ENCODE measurements at places on chromosomes 4 and X.

DNA sequence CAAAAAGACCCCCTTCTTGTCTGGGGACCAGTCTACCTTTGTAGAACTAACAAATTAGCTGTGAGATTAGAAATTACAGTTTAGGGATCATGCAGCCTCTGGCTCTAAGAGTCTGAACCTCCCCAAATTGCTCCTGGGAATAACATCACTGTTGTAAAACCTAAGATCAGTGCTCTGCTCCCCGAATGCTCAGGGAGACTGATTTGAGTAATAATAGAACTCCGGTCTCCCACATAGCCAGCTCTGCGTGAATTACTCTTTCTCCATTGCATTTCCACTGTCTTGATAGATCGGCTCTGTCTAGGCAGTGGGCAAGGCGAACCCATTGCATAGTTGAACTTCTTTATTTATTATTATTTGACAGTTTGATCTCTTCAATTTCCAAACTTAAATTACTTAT lies 160.8 kb upstream of the VCX3A start:
- no peak for DNase-seq

DNA sequence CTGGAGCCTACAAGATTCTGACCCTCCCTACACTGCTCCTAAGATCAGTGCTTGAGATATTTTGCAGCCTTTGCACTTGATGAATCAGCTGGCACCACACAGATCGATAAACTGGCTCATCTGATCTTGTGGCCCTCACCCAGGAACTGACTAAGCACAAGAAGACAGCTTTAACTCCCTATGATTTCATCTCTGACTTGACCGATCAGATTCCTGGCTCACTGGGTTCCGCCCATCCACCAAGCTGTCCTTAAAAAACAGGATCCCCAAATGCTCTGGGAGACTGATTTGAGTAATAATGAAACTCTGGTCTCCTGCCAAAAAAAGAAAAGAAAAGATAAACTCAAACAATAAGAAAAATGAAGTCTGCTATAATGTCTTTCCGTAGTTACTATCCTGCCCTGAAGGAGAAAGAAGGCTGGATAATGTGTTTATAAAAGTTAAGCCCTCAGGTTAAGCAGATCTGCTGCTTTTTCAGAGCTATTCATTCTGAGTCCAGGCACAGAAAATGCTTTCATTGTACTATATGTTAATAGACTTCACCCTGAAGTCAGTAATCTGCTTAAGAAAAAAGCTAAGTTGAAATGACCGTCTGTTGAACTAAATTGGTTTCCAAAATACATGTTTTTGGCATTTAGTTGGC lies 795.2 kb downstream of the TRIML1 start:
- DNase-seq: no peak

DNA sequence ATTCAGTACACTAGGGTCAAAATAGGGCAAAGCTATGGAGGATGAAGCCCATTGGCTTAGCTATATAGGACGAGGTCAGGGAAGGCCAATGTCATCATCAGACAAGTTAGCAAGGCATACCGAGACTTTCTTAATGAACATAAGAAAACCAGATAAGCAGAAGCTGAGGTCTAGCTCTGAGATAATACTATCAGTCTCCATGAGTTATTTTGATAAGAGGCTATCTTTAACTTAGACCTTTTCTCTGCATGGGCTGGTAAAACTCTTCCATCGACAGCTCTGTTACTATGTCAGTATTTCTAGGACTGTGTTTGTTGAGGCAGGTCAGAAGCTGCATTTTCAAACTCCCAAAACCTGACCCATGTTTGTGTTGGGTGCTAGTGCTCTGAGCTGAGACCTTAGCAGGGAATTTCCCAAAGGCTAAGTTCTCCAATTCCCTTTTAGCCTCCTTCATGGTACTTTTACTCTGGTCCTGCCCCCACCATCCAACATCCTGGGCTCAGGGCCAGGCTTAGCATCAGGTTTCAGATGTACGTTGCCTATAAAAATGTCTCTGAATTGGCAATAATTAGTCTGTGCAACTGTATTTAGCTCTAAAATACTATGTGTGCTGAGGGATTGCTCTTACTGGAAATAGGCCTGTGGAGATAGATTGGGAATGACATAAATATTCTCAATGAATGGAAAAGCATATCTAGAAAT lies 29.3 kb upstream of the LRAT start:
- DNase-seq: no peak

DNA sequence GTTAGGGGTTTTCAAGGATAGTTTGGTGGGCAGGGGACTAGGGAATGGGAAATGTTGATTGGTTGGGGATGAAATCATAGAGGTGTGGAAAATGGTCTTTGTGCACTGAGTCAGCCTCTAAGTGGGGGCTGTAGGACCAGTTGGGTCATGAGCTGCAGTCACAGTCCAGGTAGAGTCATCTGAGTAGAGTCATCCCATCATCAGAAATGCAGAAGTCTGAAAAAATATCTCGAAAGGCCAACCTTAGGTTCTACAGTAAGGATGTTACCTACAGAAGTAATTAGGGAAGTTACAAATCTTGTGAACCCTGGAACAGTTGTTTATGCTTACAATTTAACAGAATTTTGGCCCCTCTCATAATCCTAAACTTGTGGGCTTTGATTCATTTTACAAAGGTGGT lies 63.4 kb upstream of the AP1S2 start:
- no peak for DNase-seq

GRCh38 chrX:108250654-108251579 lies 159.3 kb downstream of the ATG4A start:
- DNase-seq: no peak

DNA sequence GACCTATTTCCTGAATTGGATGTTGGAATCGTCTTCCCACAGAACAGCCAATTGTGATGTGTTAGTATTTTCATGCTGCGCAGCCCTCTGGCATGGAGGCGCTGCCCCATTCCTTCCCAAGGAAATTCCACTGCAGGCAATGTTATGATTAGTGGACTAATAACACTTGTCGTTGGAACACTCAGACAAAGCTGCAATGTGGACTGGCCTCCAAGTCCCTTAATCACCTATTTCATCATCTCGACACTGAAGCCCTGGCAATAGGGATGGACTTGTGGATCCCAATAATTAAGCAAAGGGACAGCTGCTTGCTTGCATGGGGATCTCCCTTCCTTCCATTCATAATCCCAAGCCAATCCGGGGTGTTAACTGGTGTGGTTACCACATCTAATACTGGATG lies 78.8 kb upstream of the PLAC1 start:
- DNase-seq: no peak

DNA sequence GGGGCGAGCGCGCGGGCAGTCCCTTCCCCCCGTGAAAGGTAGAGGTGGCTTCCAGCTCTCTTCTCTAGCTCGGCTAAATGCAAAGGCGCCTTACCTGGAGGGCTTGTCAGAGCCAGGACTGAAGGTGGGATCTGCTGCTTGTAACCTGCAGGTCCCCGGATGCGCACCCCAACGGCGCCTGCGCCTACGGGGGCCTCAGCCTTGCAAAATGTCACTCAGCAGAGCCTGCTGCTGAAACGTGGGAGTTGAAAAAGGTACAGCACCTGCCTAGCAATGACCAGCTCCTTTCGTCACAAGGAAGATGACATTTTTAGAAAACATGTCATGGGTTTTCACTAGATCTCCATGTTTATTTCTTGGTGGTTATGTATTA lies 583 bp downstream of the ABHD18 start:
- peak; percentile 38 for DNase-seq

DNA sequence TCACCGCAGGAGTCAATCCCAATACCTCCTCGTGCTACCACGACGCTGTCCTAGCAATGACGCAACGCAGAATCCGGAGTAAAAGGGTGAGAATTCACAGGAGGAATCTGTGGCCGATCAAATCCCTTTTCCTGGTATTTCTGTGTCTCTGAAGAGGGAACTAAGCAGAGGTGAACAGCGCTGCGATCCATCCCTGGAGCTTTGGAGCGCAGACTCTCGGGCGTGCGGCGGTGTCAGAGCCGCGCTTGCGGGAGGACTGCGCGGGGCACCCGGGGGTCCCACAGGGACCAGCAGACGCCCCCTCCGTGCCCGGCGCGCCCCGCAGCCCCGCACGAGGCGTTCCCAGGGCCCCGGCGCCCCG lies 17.2 kb upstream of the ZNF718 start:
- DNase-seq: no peak

- no peak for DNase-seq
Observed at GRCh38 chr4:185755451-185755850, 56.5 kb downstream of the SORBS2 start.

- no peak for DNase-seq
Observed at GRCh38 chr4:102871772-102872171, 3.0 kb downstream of the CISD2 start.

DNA sequence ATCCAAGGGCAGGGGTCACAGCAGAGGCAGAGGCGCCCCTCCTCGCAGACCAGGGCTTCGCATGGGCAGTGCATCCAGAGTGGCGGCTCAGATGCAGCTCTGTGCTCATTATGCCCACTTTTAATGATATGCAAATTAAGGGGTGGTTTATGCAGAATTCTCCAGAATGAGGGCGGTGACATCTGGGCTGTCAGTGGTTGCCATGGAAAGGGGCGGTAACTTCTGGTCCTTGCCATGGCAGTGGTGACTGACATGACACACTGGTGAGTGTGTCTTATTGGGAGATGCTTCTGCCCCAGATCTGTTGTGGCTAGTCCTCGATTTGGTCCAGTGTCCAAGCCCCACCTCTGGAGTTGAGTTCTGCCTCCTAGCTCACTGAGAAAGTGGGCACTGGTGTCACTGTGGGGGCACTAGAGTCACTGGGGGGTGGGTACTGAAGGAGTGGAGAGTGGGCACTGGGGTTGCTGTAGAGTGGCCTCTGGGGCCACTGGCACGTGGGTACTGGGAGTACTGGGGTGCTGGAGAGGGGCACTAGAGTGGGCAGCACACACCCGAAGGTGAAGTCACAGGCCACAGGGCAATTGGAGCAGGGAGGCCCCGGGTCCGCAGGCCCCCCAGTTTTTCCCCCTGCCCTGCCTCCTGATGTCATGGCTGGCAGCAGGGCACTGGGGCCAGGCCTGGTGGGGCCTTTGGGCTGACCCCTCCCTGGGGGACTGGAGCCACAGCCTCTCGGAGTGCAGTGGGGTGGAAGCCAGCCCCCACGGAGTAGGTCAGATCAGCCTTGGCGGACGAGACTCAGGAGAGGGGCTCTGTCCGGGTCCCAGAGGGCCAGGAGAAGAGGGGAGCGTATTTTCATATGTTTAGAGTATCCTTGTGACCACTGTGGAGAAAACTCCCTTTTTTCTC lies 98.6 kb upstream of the NKX1-1 start:
- DNase-seq: no peak

GRCh38 chr4:118032691-118033090 lies 1.6 kb upstream of the NDST3 start:
- DNase-seq: no peak

GRCh38 chrX:2315434-2315833 lies 185.3 kb downstream of the DHRSX start:
- DNase-seq: no peak

DNA sequence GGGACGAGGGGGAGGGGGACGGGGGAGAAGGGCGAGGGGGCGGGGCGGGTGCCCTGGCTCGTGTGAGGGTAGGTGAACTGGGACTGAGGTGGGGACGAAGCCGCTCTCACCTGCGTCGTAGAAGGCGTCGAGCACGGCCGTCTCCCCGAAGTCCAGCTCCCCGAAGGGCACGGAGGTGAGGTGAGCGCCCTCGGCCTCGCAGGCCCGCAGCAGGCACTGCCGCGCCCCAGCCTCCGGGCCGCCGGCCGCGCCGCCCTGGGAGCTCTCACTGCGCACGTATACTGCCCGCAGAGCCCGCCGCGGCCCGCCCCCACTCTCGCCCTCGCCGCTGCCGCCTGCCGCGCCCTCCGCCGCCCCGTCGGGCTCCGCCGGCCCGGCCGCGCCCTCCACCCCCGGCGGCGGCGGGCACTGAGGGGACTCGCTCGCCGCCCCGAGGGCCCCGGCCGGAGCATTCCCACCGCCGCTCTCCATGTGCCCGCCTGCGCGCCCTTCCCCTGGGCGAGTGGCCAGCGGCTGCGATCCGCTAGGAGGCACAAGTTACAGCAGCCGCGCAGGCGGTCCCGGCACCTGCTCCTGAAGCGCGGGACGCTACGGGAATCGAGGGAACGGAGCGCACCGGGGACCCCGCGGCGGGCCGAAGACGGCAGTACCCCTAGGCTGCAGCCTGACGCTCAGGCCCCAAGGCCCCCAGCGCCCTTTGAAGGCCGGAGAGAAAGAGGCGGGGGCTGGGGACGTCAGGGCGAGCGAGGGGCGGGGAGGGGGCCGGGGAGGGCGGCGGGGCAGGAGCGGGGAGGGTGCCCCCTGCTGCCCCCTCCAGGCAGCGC lies at the start of gene MAP3K15:
MAP3K15 (minus strand) TSS at position 718 of the 824 bp plus-strand sequence; CDS start at position 471, 247 bp downstream.
- no peak for DNase-seq

DNA sequence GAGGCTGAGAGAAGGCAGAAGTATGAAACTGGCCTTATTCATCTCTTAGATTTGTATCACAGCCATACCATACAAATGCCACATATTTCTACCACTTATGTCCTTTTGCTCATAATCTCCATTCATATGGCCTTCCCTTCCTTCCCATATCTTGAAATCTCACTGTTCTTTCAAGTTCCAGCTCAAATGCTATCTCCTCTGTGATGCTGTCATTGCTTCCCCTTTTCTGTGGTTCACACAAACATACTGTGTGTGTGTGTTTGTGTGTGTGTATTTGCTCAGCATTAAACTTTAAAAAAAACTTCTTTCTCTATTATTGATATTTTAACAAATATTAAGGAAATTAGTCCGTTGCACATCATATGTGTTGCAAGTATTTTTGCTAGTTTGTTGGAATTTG lies 26.7 kb downstream of the PHKA1 start:
- DNase-seq: no peak

DNA sequence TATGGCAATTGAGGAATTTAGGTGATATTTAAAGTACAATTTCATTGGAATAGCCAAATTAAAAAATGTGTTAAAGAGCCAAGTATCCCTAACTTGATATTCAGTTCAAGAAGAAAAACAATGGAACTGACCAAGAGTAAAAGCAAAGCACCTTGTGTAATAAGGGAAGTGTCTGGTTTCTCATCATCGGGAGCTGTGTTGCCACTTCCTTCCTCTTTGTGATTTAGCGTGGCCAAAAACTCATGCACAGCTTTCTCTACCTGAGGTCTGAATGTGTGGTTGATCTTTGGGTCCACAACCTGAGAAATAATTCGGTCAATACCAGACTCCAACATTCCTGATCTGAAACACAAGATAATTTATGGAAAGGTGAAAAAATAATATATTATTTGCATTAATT lies 12.4 kb downstream of the BOD1L1 start:
- DNase-seq: no peak

DNA sequence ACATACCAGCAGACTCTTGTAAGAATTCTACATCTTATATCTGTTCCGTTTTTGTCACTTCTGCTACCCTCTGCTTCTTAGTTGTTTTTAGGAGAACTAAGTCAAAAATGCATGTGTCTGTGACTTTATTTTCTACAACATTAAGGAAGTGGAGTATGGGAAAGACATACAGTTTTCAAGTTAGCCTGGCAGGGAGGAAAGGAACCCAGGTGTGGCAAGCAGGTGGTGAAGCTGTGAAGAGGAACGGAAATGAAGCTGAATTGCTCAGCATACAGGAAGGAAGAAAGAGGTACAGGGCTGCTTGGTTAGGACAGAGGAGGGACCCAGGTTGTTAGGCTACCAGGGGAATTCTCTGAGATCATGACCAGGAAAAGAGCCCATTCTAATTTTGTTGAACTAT lies 9.4 kb downstream of the GPRIN3 start:
- peak; percentile 39 for DNase-seq

Measured in effector memory CD4-positive, alpha-beta T cell (primary cell).